HCT116 (cell line): ENCODE measurements at places on chromosomes 1 and 21.

- no peak for DNase-seq
Observed at GRCh38 chr1:194071205-194071604, 884.8 kb upstream of the B3GALT2 start.

DNA sequence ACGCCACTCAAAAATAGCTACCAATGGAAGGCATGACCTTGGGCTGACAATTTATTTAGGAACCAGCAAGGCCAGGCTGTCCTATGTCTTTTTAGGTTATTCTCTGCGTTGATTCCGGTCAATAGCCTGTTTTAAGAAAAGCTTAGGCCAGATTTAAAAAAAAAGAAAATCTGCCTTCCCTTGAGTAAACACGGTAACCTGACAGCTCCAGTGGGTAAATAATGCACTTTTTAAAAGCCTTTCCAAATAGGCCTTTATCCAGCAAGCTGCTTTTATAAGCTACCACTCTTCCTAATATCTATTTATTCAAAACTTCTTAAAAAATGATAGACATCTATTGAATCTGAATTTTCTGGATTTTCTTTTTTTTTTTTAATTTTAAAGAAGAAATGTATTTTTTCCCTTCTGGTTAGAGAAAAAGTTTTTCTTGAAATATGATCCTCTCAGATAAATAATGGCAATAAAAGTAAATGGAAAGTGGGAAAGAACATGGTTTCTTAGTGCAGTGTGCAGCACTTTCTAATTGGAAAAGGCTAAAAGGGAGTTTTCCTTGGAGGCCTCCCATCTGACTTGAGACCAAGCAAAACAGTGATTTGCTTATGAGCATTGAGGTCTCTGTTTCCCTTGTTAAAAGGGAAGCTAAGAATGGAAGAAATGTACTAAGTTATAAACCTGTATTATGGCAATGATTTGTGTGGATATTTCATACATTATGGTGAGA, 281.0 kb upstream of the RUNX1 start:
- DNase-seq: no peak

DNA sequence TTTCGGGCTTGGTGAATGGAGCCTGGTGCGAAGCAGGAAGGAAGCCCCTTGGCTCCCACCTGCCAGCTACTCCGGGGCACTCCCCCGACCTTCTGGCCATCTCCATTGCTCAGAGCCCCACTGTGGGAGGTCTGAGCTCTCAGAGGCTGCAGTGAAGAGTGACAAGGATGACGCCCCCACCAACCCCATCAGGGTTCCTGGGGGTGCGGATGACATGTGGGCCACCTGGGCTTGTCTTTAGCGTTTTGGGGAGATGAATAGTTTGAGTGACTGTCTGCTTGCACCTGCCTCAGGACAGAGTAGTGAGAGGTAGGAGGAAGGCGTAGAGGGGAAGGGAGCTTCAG, 43.2 kb upstream of the LBR start:
- DNase-seq: no peak

- DNase-seq: no peak
Observed at GRCh38 chr1:26125382-26125781, 13.8 kb downstream of the PDIK1L start.

DNA sequence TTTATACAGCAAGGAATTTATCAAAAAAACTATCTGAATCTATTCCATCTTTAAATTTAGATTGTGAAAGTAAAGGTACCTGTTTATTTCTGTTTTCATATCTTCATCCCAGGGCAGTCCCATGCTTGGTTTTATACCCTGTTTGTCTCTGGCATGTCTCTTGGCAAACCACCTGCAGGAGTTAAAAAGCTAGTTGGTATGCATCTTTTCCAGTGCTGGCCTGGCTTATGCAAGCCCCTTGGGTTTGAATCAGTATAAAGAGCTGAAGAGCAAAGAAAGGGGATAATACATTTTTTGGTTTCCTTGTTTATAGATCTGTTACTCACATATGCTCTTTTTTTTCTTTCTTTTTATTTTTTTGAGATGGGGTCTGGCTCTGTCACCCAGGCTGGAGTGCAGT, 37.8 kb downstream of the LRRC8C start:
- no peak for DNase-seq

- DNase-seq: no peak
Observed at GRCh38 chr1:218957971-218958370, 215.7 kb upstream of the LYPLAL1 start.

GRCh38 chr1:235442788-235443429, 61.3 kb downstream of the B3GALNT2 start:
- DNase-seq: peak; percentile 15

GRCh38 chr1:60331647-60332046, 258.1 kb upstream of the C1orf87 start:
- no peak for DNase-seq

- no peak for DNase-seq
Observed at GRCh38 chr1:234589064-234589800, 20.7 kb downstream of the IRF2BP2 start.

- no peak for DNase-seq
Observed at GRCh38 chr1:99527078-99527477, 118.8 kb upstream of the PALMD start.
